ENCODE measurements at places on chromosomes 2 and 18.

GRCh38 chr18:3747176-3747973 is 297.4 kb downstream of the TGIF1 start:
- no peak for DNase-seq

DNA sequence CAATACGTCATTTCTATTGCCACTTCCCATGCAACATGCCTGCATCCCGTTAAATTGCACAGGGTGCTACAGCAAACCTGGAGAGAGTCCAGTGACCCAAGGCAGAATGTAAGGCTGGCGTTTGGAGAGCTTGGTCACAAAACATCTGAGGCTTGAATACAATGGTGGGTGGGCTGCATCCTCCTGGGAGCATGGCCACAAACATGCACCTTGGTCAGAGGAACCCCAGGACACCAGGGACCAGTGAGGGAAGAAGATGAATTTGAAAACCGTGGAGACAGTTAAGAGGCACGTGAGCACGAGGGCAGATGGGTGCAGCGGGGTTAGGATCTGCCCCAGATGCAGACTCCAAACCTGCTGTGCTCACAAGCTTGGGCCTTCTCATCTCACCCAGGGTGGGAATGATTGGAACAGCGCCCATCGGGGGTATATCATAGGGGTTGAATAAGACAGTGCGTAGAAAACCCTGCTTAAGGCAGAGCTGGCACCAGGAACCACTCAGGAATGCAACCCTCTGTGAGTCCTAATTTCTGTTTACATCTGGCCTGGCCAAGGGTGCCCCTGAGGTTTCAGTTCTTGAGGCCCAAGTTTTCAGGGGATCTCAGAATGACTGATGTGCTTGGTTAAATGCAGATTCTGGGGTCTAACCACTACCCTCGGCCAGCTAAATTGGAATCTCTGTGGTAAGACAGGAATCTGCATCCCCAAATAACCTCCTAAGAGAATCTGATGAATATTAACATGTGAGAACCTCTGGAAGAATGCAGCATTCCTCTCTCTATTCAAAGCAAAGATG is 97.2 kb downstream of the ARL4C start:
- no peak for DNase-seq

GRCh38 chr2:137339051-137339450 is 573.7 kb downstream of the THSD7B start:
- DNase-seq, result no peak

DNA sequence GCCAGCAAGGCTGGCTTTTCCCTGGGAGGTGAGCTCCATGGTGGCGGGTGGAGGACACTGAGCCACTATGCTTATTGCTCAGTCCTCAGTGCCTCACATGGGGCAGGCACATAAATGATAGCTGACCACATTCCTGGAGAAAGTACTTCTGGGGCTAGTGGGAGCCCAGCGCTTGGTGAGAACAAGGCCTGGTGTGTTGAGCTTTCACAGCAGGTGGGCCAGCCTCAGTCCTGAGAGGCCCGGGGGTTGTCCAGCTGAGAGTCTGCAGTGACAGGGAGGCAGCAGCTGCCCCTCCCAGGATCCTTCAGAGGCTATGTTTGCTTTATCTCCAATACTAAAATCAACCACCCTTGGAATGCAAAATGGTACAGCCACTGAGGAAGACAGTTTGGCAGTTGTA is 217.7 kb downstream of the ZBTB7C start:
- no peak for DNase-seq

- no peak for DNase-seq
Observed at GRCh38 chr2:37740164-37740739, 68.8 kb upstream of the CDC42EP3 start.

GRCh38 chr2:554444-554843 is 122.8 kb downstream of the TMEM18 start:
- DNase-seq, result no peak

GRCh38 chr2:88451811-88452564 is 505 bp downstream of the FOXI3 start:
- no peak for DNase-seq

DNA sequence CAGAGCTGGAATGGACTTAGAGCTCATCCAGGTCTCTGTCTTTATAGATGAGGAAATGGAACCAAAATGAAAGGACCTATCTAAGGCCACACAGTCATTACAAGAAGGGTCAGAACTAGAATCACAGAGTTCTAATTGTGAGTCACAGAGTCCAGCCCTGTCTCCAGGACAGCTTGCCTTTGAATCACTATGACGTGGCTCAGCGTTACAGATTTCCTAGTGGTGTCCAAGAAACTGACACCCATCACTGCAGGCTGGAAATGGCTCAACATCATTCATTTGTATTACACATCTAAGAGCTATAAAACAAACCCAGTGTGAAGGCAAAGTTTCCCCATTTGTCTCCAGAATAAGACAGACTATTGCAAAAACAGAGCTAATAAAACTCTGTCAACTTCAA is 164.3 kb upstream of the SIX2 start:
- DNase-seq, result no peak

GRCh38 chr2:165843351-165843750 is 49.3 kb upstream of the GALNT3 start:
- DNase-seq, result no peak

- no peak for DNase-seq
Observed at GRCh38 chr2:96584017-96584416, 47.5 kb downstream of the ARID5A start.

DNA sequence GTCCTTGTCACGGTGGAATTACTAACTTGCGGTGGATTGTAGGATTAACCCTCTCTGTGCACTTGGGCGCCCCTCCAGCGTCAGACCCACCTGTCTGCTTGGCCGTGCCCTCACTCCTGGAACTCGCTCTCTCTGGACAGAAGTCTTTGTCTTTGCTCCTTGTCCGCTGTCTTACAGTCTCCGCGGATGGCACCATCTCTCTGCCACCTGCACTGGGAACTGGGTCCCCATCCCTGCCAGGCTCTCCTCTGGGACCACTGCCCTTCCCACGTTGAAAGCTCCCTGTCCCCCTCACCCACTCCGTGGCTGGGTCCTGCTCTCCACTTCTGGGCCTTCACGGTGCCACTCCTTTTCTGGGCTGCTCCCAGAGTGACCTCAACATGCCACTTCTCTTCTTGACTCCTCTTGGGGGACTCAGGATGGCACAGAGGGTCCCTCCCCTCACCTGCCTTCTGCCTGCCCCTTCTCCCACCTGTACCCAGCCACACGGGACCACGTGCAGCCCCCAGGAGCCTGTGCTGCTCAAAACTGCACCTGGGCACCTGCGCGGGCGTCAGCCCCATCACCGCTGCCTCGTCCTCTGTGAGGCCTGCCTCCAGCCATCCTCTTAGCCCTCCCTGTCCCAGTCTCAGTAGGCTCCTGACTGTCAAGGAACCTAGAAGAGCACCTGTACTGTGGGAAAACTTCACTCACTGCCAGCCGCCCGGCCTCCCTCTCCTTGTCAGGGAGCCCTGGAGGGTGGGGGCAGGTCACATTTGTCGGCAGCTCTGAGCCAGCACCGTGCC is 11.1 kb downstream of the CNDP2 start:
- DNase-seq, result no peak

DNA sequence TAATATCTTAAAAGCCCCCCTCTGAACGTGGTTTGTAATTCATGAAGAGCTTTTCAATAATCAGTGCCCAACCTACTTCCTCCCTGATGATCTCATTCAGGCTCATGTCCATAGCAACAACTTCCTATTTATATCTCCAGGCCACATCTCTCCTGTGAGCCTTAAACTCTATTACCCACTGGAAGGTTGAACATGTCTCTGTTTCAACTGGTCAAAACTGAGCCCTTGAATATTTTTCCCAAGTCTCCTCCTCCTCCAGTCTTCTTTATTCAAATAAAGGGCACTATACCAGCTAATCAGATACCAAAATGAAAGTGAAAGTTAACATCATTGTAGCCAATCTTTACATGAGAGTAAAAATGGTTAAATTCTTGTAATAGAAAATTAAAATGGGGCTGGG is 63.7 kb upstream of the ITGA4 start:
- no peak for DNase-seq

- no peak for DNase-seq
Observed at GRCh38 chr18:7723558-7723957, 156.4 kb downstream of the PTPRM start.

- no peak for DNase-seq
Observed at GRCh38 chr18:75029481-75029880, 179.5 kb downstream of the PTGR3 start.

GRCh38 chr2:138974651-138975050 is 194.5 kb upstream of the NXPH2 start:
- no peak for DNase-seq

GRCh38 chr2:71853858-71854257 is 293.8 kb downstream of the CYP26B1 start:
- DNase-seq, result no peak

GRCh38 chr18:35455926-35456763 is 41.6 kb downstream of the INO80C start:
- DNase-seq, result no peak

DNA sequence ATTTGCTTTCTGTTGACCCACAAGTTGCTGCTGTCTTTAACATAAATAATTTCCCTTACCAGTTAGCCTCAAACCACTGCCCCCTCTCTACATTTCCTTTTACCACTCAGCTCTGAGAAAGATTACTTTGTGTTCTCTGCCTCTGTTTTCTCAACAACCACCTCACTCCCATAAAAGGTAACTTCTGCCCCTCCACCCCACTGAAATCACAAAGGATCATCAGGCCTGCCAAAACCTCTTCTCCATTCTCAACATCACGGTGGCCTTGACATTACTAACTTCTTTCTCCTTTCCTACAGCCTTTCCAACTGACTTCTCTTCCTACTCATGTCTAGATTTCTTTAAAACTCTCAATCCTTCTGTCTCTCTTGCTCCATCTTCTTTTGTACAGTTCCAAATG is 10.1 kb downstream of the ACADL start:
- DNase-seq, result no peak

DNA sequence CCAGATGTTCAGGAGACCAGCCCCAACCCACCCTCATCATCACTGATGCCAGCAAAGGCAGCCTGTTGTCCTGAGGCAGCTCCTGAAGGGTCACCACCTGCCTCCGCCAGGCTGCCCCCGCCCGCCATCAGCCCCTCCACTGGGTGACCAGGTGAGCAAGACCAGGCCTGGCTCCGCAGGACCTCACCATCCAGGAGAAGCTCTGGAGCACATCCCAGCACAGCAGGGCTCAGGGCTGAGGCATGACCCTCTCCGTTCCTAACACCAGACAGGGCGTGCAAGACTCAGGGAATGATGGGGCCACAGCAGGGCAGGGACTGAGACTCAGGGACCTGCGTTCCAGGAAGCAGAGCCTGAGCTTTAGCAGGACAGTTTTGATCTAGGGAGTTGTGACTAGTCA is 218.8 kb upstream of the RAB6C start:
- DNase-seq, result no peak

DNA sequence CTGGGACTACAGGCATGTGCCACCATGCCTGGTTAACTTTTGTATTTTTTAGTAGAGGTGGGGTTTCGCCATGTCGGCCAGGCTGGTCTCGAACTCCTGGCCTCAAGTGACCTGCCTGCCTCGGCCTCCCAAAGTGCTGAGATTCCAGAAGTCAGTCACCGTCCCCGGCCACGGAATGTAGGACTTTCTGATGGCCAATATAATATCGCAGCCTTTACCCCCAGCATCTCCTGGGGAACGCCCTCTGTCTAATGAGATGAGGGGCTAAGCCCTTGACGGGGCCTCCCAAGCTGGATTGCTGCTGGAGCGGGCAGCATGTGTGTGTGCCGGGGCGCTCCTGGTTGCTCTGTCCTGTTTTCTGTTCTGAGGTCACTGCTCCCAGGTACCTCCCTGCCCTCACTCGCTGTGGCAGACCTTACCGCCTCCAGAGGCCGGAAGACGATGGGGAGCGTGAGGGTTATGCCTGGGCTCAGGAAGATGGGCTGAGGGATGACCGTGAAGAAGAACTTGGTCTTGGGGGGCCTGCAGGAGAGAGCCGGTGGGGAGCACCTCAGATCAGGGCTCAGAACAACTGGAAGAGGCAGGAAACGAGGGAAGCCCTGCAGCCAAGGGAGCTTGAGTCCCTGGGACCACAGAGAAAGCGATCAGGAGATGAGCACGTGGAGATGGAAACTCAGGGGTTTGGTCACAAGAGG is 9.1 kb downstream of the CFAP65 start:
- no peak for DNase-seq

DNA sequence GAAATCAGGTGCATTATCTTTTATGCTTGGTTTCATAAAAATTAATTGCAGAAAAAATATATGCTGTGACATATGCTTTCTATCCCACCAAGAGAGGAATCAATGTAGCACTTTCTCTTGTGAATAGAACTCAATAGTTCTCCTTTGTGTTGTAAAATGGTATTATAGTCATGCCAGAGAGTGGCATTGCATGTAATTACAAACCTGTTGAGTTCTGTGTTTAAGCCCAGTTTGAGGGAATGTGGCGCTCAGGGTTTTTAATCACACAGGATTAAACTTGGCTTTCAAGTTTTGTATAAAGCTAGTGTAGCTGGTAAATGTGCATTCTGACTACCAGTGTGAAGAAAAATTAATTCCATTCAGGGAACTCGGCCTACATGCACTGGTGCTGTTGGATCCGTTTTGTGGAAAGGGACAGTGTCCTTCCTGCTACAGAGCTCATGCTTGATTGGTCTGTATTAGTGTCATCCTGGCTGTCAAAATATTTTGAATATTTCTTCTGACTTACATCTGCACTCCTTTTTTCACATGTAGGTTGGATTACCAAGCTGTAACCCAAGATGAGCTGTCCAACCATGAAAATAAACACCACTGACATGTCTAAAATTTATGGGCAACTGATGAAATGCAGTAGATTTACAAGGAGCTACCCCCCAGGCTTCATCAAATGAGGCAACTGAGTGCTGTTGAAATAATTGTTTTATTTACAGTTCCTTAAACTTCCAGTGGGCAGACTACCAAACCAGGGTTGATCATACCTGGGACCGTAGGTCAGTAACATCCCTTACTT is 80.3 kb downstream of the SLC4A3 start:
- no peak for DNase-seq

DNA sequence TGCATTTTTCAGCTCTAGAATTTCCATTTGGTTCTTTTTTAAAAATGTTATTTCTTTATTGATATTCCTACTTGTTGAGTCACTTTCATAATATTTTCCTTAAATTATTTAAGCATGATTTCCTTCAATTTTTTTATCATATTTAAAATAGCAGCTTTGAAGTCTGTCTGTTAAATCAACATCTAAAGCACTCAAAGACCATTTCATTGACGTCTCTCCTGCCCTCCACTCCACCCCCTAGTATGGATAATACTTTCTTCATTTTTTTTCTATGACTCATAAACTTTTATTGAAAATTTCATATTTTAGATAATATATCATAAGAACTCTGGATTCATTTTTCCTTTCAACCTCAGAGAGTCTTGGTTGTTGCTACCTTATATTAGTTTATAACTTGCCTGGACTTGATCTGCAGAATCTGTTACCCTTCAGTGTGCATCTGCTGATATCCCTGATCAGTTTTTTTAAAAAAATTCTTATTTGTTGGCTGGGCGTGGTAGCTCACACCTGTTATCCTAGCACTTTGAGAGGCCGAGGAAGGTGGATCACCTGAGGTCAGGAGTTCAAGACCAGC is 59.0 kb upstream of the ZNF396 start:
- DNase-seq, result no peak
